AG04450 (cell line): ENCODE measurements at places on chromosomes 6 and 20. TPM values are rescaled to one million over a fixed set of nuclear protein-coding genes. Genes with fewer than 3 reads are reported as not detected.

DNA sequence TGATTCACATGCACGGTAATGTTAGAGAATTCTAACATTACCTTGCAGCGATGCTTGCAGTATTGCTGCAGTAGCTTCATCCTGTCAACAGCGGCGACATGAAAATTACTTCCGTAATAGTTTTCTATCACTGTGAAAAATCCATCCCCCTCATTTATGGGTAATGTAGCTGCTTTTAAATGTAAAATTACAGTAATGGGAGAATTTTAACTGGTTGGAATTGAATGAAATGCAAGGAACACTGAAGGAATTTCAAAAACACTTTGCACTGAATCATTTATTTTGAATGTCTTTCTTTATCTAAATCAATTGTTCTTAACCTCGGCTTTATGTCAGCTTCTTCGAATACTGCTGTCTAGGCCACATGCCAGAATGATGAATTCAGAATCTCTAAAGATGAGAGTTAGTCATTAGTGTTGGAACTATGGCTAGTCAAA is 102.4 kb upstream of the HIVEP1 start:
- DNase-seq: no peak

DNA sequence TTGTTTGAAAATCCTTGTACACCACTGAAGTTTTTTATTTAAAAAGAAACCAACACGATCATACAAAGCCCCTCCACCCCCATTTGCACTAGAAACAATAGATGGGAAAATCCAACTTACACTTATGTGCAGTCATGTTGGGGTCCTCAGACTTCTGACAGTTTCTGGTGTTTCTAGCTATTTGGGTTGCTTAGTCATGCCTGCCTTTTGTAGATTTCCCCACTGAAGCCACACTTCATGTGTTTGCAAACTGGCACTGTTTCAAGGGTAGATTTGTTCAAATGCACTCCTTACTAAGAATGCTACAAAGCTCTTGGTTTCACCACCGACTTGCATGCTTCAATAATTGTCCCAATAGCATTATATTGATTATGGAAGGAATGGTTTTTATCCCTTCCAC is 1.5 kb downstream of the SH3BGRL2 start:
- no peak for DNase-seq

The HS3ST5 gene
- not detected in 2 replicates for polyA plus RNA-seq

The OOEP gene
- polyA plus RNA-seq: not detected in 2 replicates

- DNase-seq: no peak
Measured at GRCh38 chr20:5065166-5065878, 54.4 kb downstream of the PCNA start.

DNA sequence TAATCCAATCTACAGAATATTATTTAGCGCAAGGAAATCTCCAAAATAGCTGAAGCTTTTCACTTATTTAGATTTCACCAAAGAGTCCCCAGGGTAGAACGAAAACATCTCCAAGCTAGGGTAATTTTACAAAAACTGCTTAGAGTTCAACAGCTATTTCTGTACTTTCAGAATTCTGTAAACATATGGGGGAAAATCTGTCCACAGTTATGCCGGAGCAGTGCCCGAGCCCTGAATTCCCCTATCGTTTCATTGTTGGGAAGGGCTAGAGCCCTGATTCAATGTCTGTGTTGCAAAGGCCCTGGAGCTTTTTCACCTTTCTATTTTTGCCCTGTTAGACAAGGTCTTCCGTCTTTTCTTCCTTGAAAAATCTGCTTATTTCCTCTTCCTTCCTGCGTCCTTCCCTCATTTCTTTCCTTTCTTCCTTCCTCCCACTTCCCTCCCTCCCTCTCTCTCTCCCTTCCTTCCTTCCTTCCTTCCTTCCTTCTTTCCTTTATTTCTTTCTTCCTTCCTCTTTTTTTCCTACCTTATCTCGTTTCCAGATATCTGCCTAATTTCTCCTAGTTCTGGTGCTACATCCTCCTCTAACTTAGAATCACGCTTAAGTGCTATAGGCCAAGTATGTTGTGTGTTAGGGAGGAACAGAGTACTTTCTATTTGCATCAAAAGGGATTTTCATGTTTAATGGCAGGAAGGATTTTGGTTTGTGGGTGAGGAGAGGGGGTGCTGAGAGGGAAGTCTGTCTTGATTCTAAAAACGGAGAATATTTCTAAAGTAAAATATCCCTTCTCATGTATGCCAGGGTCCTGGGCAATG is 122.5 kb upstream of the BMP2 start:
- DNase-seq: no peak

DNA sequence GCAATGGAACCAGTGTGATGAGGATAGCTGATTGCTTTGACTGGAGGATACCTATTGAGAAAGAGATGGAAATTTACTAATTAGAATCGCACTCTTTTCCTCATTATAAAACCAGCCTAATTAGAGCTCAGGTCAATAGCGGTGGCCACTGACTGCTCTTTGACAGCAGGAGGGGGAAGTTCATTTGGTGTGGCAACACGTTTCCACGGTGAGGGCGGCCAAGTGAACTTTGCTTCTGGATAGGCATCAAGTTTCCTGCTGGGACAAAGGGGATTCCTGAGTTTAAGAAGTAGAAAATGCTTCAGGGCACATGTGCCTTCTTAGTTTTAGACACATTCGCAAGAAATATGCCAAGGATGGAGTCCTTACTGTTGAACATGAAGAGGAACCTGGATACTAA is 145.3 kb upstream of the NRN1 start:
- DNase-seq: no peak

The OR12D2 gene
- not detected in 2 replicates for polyA plus RNA-seq

GRCh38 chr6:123804787-123805540 is 1.3 kb downstream of the NKAIN2 start:
- no peak for DNase-seq
